ENCODE measurements at places on chromosomes 6 and 20. TPM values are rescaled to one million over a fixed set of nuclear protein-coding genes. Genes with fewer than 3 reads are reported as not detected.
A peak's percentile ranks its signal among the peaks of the same experiment; 100 is the strongest.

Gene ANKS1A
- total RNA-seq, result 8.8 TPM

- DNase-seq, result no peak
Measured at GRCh38 chr6:35164277-35164676, 23.1 kb upstream of the TCP11 start.

DNA sequence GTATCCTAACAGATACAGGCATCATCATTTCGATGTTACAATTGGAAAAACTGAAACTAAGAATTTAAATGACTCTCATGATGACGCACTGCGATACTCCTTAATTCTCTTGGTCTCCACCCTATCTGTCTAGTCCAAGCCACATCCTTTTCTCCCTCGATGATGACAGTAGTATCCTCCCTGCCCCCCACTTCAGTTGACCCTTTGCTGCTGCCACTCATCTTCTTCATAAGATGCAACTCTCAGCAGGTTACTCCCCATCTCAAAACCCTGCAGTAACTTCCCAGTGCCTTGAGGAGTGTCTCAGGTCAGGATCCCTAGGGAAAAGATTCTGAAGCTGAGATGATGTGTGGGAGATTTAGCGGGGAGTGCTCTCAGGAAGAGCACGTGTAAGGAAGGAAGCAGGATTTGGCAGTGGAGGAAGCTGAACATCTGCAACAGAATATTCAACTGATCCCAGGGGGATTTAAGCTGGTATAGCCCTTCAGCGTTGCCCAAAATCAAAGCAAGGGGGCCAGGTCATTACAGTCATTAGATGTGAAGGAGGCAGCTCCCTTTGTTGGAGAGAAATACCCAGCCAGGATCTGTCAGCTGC, 16.1 kb downstream of the JPH2 start:
- no peak for DNase-seq

DNA sequence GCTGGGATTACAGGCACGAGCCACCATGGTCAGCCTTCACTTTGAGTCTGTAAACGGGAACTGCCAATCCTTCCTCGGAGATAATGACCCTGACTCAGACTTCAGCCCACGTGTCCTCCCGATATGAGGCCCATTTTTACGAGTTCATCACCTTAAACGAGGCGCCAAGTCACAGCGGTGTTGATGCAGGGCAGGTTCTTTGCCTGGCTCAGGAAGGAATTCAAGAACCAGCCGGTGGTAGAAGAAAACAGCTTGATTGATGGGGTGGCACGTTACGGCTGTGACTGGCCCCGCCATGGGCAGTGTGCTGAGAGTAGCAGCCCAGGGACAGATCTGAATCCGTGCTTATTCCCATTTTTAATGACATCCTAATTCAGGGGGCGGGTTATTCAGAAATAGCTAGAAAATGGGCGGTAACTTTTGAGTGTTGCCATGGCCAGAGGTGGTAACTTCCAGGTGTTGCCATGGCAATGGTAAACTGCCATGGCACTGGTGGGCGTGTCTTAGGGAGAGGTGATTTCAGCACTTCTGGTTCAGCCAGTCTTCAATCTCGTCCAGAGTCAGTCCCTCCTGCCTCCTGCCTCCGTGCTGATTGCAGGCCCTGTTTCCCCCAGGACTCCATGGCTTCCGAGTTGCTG, 9.1 kb upstream of the MAP1LC3A start:
- peak; percentile 22 for DNase-seq

DNA sequence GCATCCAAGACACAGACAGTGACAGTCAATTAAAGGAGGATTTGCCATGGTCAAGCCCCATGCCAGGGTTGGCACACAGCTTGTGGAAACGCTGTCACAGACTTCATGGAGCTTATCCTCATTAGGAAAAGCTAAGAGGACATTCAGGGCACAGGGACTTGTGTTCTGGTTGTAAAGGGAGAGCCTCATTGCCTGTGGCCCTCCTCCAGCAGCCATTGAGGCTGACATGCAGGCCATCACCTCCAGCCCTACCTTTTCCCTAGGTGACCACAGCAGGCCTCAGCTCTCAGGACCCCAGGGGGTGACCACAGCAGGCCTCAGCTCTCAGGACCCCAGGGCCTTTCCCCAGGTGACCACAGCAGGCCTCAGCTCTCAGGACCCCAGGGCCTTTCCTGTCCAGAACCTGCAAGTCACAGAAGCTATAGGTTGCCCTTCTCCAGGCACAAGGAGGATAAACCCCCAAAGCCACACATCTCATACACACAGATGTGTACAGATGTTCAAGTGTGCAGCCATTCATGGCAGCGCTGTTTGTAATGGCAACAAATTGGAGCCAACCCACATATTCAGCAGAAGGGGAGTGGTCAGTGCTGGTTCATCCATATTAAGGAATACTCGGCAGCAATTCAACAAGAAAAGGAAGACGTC, 26.1 kb downstream of the DUSP22 start:
- DNase-seq, result no peak
